ENCODE measurements at places on chromosomes 7 and 10.

- H3K36me3 ChIP-seq: no peaks in the 10 kb centered on the region
- no peak for DNase-seq
- H3K4me1 ChIP-seq: no peaks in the 10 kb centered on the region
- no peak overlapping the region for H3K4me3 ChIP-seq
- H3K27me3 ChIP-seq: no peaks in the 10 kb centered on the region
- no peak overlapping the region for H3K27ac ChIP-seq
Measured at GRCh38 chr7:33781796-33782195, 123.5 kb upstream of the BMPER start.

DNA sequence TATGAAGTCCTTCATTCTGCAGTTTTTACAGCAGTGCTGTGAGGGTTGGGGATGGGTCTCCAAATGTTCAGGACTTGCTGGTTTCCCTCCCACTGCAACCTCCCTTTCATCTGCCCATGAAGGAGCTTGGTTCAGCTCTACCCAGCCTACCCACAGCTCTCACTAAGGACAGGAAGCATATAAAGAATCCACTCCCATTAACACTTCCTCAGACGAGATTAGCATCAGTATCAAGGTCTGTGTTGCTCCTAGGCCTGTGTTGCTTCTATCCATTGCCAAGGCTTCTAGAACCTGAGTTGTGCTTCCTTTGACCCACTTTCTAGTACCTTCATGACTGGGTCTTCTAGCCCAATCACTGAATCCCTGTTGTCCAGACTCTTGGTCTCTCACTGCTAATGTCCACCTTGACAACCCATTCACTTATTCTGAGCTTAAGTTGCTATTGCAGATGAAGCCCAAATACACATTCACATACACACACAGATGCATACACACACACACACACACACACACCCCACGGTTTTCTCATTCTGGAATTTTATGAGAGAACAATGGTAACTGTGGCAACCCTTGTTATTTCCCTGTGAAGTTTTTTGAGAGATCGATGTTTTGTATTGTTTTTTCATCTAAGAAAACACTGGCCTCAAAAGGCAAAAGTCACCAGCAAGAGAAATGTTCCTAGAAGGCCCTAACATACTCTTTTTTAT, 248.1 kb downstream of the MTERF1 start:
- no peak overlapping the region for H3K27ac ChIP-seq
- no peak for DNase-seq
- no peak overlapping the region for H3K4me3 ChIP-seq
- H3K4me1 ChIP-seq: peaks cover 9% of the 10 kb centered on the region
- no peaks in the 10 kb centered on the region for H3K36me3 ChIP-seq

DNA sequence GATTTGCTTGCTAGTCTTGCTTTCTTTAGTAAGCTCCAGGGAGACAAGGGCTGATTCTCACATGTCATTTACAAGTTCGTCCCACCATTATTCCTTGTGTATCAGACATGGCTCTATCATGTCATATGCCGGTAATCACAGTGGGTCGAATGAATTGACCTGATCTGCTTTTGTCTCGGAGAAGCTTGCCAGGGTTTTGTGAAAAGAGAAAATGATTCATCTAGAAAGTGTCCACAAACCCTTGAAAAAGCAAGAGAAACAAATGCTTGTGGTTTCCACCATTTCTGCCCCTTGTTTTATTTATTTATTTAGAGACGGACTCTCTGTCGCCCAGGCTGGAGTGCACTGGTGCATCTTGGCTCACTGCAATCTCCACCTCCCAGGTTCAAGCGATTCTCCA, 278.5 kb downstream of the TCF7L2 start:
- no peak overlapping the region for H3K27ac ChIP-seq
- H3K4me3 ChIP-seq: no peak overlapping the region
- H3K36me3 ChIP-seq: no peaks in the 10 kb centered on the region
- no peaks in the 10 kb centered on the region for H3K27me3 ChIP-seq
- DNase-seq: no peak
- H3K4me1 ChIP-seq: no peaks in the 10 kb centered on the region

GRCh38 chr7:66050337-66050957, 25.2 kb upstream of the ASL start:
- no peaks in the 10 kb centered on the region for H3K36me3 ChIP-seq
- no peaks in the 10 kb centered on the region for H3K27me3 ChIP-seq
- H3K4me3 ChIP-seq: no peak overlapping the region
- H3K27ac ChIP-seq: peak overlapping the region; percentile 66
- DNase-seq: no peak
- peaks cover 10% of the 10 kb centered on the region for H3K4me1 ChIP-seq

DNA sequence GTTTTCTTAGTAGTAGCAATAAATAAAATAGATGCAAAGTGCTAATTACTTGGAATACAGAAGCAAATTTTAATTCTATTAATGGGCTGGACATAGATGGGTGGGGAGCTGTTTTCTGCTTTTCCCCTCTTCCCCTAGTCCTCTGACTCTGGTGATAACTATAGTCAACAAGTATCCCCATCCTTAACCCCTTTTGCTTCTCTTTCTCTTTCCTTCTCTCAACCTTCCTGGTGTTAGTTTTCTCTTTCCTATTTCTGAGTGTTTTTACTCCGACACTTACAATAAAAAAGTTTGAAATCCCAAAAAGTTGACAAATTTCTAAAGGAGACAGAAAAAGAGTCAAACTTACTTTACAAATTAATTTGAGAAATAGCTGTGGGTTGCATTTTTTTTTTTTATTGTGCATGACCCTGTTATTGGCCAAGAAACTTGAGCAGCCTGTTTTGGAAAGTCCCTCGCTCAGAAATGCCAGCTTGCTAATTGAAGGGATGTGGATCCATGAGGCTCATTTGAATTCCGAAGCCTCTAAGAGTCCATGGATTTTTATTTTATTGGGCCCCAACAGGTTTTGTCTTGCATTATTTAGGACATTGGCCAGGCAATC, 2.4 kb downstream of the FAS start:
- no peak overlapping the region for H3K27ac ChIP-seq
- H3K4me3 ChIP-seq: no peak overlapping the region
- no peak for DNase-seq
- H3K4me1 ChIP-seq: peaks cover 16% of the 10 kb centered on the region
- no peaks in the 10 kb centered on the region for H3K36me3 ChIP-seq

- no peaks in the 10 kb centered on the region for H3K36me3 ChIP-seq
- DNase-seq: no peak
Measured at GRCh38 chr10:74153123-74153522, 2.1 kb downstream of the ADK start.

GRCh38 chr10:102131286-102132170, 1.3 kb upstream of the PPRC1 start:
- no peak overlapping the region for H3K4me3 ChIP-seq
- no peak for DNase-seq
- H3K27ac ChIP-seq: peak overlapping the region; percentile 88
- peaks cover 26% of the 10 kb centered on the region for H3K4me1 ChIP-seq
- H3K27me3 ChIP-seq: no peaks in the 10 kb centered on the region

- no peak overlapping the region for H3K4me3 ChIP-seq
- no peak overlapping the region for H3K27ac ChIP-seq
- H3K36me3 ChIP-seq: no peaks in the 10 kb centered on the region
- peaks cover 37% of the 10 kb centered on the region for H3K4me1 ChIP-seq
- H3K27me3 ChIP-seq: peaks cover 17% of the 10 kb centered on the region
Measured at GRCh38 chr10:102229810-102230263, 3.7 kb downstream of the ELOVL3 start.

- H3K36me3 ChIP-seq: no peaks in the 10 kb centered on the region
- peaks cover 13% of the 10 kb centered on the region for H3K4me1 ChIP-seq
- no peak overlapping the region for H3K27ac ChIP-seq
- no peak overlapping the region for H3K4me3 ChIP-seq
- no peaks in the 10 kb centered on the region for H3K27me3 ChIP-seq
Measured at GRCh38 chr10:88270061-88270808, 312.9 kb downstream of the RNLS start.

DNA sequence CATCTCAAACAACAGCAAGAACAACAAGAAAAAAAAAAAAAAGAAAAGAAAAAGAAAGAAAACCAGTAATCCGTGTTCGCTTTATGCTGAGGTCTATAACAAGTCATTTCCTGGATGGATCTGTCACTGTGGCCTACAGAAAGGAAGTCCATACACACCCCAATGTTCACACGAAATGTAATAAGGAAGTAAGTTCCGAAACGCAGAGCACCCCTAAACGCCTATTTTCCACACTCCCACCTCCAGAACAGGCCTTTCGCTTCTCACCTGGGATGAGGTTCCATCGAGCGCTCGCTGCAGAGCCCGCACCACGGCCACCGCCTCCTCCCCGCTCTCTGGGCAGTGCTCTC, 735 bp downstream of the ZNF394 start:
- H3K4me3 ChIP-seq: peak overlapping the region; percentile 92
- no peaks in the 10 kb centered on the region for H3K27me3 ChIP-seq
- H3K4me1 ChIP-seq: peaks cover 34% of the 10 kb centered on the region

DNA sequence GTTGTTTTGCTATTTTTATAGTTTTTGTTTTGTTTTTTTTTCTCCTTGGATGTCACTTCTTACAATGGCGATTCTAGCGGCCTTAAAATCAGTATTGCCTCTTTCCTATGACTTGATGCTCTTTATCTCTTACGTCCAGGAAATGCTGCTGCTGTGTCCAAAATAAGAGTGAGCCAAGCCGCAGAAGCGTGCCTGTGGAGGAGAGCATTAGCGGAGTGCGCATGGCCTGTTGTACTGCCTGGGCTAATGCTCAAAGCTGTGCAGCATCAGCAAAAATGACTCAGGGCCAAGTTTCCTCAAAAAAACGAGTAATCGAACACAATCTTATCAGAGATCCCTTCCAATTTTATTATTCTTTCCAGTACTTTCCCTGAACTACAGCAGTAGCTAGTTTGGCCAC, 18.5 kb upstream of the GAD2 start:
- H3K4me1 ChIP-seq: no peaks in the 10 kb centered on the region
- H3K4me3 ChIP-seq: no peak overlapping the region
- no peaks in the 10 kb centered on the region for H3K27me3 ChIP-seq
- H3K27ac ChIP-seq: no peak overlapping the region
- no peak for DNase-seq

DNA sequence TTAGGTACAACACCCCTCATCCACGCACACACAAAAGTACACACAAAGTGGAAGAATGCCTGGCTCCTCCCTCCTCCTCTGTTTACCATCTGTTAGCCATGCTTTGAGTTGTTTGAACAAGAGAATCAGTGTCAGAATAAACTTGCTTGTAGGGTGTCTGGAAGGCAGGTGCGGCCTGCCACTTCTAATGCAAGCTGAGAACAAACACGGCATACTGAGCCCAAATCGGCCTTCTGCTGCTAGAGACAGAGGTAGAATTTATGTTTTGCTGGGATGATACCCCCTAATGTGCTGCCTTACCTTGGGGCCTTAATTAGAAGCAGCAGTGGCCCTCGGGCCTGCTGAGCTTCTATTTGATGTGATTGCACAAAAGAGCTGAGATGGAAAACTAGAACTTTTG, 24.9 kb upstream of the FAM180A start:
- H3K4me1 ChIP-seq: peaks cover 14% of the 10 kb centered on the region
- peak overlapping the region; percentile 34 for H3K27ac ChIP-seq
- H3K36me3 ChIP-seq: no peaks in the 10 kb centered on the region
- H3K4me3 ChIP-seq: no peak overlapping the region
- no peaks in the 10 kb centered on the region for H3K27me3 ChIP-seq

- H3K27ac ChIP-seq: no peak overlapping the region
- no peaks in the 10 kb centered on the region for H3K36me3 ChIP-seq
- DNase-seq: no peak
- H3K4me1 ChIP-seq: peaks cover 5% of the 10 kb centered on the region
- H3K27me3 ChIP-seq: no peaks in the 10 kb centered on the region
- H3K4me3 ChIP-seq: no peak overlapping the region
Measured at GRCh38 chr7:134463751-134464150, 4.9 kb upstream of the AKR1B1 start.

- H3K36me3 ChIP-seq: no peaks in the 10 kb centered on the region
- no peak overlapping the region for H3K4me3 ChIP-seq
- no peak for DNase-seq
- no peak overlapping the region for H3K27ac ChIP-seq
- no peaks in the 10 kb centered on the region for H3K27me3 ChIP-seq
- no peaks in the 10 kb centered on the region for H3K4me1 ChIP-seq
Measured at GRCh38 chr10:962342-962741, 25.9 kb upstream of the GTPBP4 start.

DNA sequence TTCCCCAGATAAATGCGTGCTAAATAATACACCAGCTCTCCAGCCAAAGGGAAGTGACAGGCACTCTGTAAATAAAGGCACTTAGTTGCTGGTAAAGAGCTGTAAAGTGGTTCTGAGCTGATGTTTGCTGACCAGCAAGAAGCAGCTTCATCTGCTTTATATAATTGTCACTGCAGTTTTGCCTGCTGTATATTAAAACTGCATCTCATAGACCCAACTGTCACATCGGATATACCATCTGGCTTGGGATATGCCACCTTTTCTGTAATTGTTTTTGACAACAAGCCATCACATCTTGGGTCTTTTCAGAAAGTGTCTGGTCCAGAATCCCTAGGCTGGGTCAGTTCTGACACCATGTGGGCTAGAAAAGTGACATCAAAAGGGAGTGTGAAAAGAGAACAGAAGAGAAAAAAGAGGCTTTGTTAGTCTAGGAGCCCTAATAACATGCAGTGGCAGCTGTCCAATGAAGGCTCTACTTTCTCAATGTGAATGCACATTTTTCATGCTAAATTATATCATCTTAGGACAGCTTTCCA, 697.6 kb downstream of the KCNMA1 start:
- peaks cover 10% of the 10 kb centered on the region for H3K4me1 ChIP-seq
- H3K27me3 ChIP-seq: no peaks in the 10 kb centered on the region
- H3K27ac ChIP-seq: no peak overlapping the region
- no peak for DNase-seq
- H3K36me3 ChIP-seq: no peaks in the 10 kb centered on the region

DNA sequence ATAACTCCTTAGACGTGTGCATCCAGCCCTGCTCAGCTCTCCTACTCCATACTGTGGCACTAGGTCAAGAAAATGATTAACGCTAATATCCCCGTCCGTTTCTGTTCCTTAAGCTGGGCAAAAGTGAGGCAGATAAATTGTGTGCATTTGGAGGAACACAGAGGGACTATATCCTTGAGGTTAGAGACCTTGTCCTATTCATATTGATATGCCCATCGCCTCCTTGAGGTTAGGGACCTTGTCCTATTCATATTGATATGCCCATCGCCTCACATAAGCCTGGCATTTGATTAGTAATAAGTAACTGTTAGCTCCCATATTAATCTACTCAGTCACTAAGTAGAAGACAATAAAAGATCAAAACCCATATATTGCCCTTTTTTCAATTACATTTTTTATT, 12.9 kb upstream of the TAX1BP1 start:
- no peak overlapping the region for H3K4me3 ChIP-seq
- no peaks in the 10 kb centered on the region for H3K36me3 ChIP-seq
- DNase-seq: no peak
- no peak overlapping the region for H3K27ac ChIP-seq

- H3K36me3 ChIP-seq: no peaks in the 10 kb centered on the region
- DNase-seq: peak; percentile 97
- no peaks in the 10 kb centered on the region for H3K27me3 ChIP-seq
- peak within 1 kb of the TSS; percentile 62 for H3K4me3 ChIP-seq
- peaks cover 32% of the 10 kb centered on the region for H3K4me1 ChIP-seq
- peak within 1 kb of the TSS; percentile 96 for H3K27ac ChIP-seq
Measured at GRCh38 chr7:107743567-107744344, at the start of gene CBLL1. CBLL1 (plus strand) TSS chr7:107744142; CDS start chr7:107744164, 22 bp downstream.

- H3K4me1 ChIP-seq: no peaks in the 10 kb centered on the region
- DNase-seq: no peak
- no peaks in the 10 kb centered on the region for H3K27me3 ChIP-seq
- no peak overlapping the region for H3K4me3 ChIP-seq
- H3K27ac ChIP-seq: no peak overlapping the region
- H3K36me3 ChIP-seq: no peaks in the 10 kb centered on the region
Measured at GRCh38 chr7:110808361-110808760, 282.6 kb upstream of the LRRN3 start.

Data from body of pancreas (tissue), 4 donors.